ENCODE measurements at places on chromosomes 16 and 17.
A peak's percentile ranks its signal among the peaks of the same experiment; 100 is the strongest.

DNA sequence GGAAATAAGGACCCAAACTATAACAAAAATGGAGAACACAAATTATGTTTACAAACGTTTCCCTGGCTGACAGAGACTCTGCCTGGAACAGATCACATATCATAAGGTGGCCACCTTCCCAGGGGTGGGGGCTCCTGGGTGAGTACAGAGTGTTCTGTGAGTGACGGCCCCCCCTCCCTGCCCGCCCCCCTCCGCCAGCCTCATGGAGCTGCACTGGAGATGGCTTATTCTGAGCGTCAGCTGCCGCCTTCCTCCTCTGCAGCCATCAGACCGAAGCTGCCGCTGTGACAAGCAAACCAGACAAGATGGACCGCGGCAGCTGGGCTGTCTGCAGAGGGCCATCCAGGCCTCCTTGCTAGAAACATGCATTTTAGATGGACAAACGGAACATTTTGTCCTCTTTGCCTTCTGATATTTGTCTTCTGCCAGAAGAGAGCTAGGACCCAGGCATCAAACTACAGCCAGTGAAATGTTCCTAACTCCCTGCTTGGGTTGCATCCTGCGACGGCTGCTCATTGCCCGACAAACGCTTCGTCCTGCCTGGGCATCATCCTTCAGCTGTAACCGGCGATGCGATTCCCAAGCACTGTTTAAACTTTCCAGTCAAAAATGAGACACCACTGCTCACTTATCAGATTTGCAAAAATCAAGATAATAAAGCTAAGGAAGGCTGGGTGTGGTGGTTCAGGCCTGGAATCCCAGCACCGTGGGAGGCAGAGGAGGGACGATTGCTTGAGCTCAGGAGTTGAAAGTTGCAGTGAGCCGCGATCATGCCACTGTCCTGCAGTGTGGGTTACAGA is 15.3 kb upstream of the RPTOR start:
- DNase-seq: no peak

GRCh38 chr16:82400046-82400445 is 226.7 kb upstream of the CDH13 start:
- no peak for DNase-seq

- no peak for DNase-seq
Observed at GRCh38 chr16:52832771-52833170, 219.9 kb downstream of the CHD9NB start.

GRCh38 chr16:19979638-19980037 is 94.1 kb downstream of the GPR139 start:
- DNase-seq: no peak

- DNase-seq: no peak
Observed at GRCh38 chr16:736936-737481, 3.8 kb downstream of the CIAO3 start.

DNA sequence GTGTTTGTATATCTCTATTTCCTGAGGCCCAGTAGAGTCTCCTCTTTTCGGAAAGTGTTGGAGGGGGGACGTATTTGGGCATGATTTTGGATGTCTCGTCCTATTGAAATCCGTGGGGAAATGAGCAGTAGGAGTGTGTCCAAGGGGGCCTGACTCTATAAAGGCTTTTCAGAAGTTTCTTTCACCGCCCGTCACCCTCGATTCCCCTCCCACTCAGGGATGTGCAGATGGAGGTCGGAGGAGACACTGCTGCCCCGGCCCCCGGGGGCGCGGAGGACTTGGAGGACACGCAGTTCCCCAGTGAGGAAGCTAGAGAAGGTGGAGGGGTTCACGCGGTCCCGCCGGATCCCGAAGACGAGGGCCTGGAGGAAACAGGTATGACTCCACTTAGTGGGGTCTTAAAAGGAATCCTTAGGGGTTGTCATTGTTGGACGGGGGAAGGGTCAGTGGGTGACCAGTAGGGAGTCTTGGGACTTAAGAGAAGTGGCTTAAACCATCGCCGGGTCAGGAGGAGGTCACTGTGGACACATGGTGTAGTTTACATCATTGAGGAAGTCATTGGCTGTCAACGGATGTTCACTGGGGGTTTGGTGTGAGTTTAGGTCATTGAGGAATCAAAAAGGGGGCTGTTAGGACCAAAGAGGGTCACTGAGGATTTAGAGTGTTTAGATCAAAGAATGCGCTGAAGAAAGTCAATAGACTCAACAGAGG is 424 bp downstream of the MON1B start:
- DNase-seq: peak; percentile 43

DNA sequence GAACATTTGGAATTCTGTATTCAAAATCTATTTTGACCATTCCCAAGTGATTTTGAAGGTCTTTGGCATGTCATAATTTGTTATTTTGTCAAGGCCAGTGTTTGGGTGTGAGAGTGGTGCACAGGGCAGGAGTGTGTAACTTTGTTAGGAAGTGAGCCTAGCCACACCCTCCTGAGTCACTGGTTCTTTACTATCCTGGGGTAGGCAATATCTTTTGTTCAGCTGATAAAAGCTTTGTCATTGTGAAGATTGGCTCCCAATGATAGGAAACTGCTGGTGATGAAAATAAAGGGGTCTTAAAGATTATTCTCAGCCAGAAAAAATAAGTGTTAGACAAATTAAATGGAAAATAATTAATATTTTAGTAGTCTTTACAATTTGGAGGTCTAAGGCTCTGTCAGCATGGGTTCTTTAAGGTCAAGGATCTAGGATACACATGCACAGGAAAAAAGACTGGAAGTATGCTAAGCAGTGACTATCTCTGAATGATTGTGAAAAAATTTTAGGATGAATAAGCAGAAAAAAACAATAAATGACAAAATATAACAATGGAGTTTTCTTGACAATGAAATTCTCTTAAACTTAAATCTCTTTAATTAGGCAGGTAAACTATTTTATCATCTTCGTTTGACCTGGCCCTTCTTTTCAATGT is 5.1 kb downstream of the UBN1 start:
- DNase-seq: no peak

- DNase-seq: no peak
Observed at GRCh38 chr17:76414334-76415295, 30.2 kb downstream of the SPHK1 start.

- no peak for DNase-seq
Observed at GRCh38 chr17:34167354-34167753, 87.7 kb upstream of the CCL2 start.

GRCh38 chr17:29042679-29043538 is at the start of gene PIPOX:
TSS of gene PIPOX (plus strand) at chr17:29043141. CDS start at chr17:29043226, 85 bp downstream.
- DNase-seq: no peak

DNA sequence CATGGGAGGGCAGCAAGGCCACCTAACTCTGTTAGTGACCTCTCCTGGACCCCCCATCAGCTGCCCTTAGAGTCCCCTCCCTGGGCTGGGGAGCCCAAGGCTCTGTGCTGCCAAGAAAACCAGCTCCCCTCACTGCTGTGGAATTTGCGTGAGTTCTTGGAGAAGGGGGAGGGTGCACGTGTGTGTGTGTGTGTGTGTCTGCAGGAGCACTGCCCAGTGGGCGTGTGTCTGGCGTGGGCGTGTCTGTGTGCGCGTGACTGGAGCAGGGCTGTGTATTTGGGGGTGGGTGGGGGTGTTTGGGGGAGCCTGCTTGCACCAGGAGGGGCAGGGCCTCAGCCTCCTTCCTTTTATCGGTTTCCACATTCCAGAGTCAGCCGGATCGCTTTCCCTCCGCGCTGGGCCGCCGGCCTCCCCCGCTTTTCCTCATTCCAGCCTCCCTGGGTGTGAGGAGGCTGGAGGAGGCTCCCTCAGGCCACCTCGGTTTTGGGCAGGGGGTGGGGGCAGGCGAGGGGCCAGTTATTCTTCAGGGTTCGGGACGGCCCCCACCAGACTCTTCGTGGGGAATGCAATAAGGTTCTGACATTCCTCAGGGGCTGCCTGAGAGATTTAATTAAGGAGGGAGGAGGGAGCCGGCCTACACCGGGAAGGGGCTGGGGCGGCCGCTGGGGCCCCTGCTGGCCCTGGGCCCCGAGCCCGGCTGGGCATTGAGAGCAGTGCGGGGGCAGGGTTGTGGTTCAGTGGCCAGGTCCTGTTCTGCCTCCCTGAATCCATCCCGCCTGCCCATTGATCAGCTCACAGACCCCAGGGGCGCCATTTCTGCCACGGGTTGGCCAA is 2.5 kb downstream of the VASN start:
- no peak for DNase-seq

DNA sequence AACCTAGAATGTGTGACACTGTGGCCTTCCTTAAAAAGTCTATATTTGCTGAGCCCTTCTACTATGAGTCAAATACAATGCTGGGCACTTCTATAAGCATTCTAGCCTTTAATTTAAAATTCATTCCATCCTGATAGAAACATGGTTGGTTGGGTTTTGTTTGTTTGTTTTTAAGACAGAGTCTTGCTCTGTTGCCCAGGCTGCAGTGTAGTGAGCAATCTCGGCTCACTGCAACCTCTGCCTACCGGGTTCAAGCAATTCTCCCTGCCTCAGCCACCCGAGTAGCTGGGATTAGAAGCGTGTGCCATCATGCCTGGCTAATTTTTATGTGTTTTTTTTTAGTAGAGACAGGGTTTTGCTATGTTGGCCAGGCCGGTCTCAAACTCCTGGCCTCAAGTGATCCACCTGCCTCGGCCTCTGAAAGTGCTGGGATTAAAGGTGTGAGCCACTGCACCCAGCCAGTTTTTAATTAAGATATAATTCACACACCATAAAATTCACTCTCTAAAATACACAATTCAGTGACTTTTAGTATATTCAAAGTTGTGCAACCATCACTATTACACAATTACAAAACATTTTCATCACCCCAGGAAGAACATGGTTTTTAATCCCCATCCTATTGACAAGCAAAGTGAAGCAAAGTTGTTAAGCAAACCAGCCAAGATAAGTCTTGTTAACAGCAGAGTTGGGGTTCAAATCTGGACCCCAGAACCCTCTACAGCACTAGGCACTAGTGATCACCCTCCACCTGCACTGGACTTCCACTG is 42.8 kb downstream of the CMTM4 start:
- no peak for DNase-seq

GRCh38 chr16:30958175-30959079 is 873 bp downstream of the SETD1A start:
- DNase-seq: no peak

DNA sequence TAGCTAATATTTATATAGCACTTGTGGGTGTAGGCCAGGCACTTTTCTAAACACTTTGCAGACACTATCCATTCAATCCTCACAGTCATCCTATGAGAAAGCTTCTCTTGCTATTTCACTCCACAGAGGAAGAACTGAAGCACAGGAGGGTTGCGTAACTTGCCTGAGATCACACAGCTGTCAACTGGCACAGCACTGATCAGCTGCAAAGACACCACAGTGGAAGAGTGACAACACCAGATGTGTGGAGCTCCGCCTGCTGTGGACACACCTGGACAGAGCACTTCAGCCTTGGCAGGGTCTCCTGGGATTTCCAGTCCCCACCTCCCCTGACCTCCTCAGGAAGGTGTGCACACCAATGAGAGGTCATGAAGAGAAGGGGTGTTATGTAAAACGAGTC is 13.3 kb upstream of the CNEP1R1 start:
- DNase-seq: no peak

GRCh38 chr16:74053312-74053711 is 243.3 kb upstream of the PSMD7 start:
- DNase-seq: no peak
